ENCODE measurements at places on chromosomes 11 and 22. TPM values are rescaled to one million over a fixed set of nuclear protein-coding genes. Genes with fewer than 3 reads are reported as not detected.

CHADL gene
- 0.68 TPM for polyA plus RNA-seq

MRGPRX4 gene
- polyA plus RNA-seq: not detected

KCNJ4 gene
- not detected for polyA plus RNA-seq

ELMOD1 gene
- 0.42 TPM for polyA plus RNA-seq

HBE1 gene
- not detected for polyA plus RNA-seq

CATSPER1 gene
- not detected for polyA plus RNA-seq

KCTD14 gene
- polyA plus RNA-seq: 7.2 TPM

Measured in liver (tissue), 10 donors.